LHCN-M2 (cell line): ENCODE measurements at places on chromosomes 6 and 20.

GRCh38 chr20:3282271-3283221 is 43.6 kb upstream of the SLC4A11 start:
- no peak for DNase-seq

GRCh38 chr6:167407239-167408064 is 82.6 kb downstream of the TTLL2 start:
- DNase-seq = no peak

DNA sequence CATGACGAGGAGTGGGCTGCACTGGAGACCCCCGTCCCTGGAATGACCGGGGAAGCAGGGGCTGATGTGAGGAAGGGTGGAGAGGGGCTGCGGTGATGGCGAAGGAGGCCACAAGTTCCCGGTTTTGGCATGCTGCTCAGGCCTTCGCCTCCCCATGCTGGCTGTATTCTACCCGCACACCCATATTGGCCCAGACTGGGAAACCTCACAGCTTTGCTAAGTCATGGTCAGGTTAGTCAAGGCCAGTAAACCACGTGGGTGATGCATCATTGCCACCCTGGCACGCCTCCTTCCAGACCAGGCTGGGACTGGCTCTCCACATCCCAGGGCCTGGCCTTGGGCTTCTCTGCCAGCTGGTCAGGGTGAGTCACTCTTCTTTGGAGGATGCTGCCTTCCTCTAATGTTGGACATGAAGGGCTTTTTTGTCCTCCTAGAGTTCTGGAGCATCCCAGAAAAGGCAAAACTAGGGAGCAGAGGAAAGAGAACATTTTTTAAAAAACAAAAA is 53.8 kb downstream of the PCNA start:
- DNase-seq = peak; percentile 99

GRCh38 chr6:15170126-15170525 is 75.7 kb upstream of the JARID2 start:
- DNase-seq = no peak

- no peak for DNase-seq
These were observed 39.6 kb upstream of the MROH8 start for GRCh38 chr20:37218976-37219375.
